Stimulated activated CD4-positive, alpha-beta T cell treated with anti-CD3 and anti-CD28 coated beads, Interleukin-2, amount 100 ng/mL, for 24 hours (primary cell): ENCODE measurements at places on chromosomes 3 and 15.

- DNase-seq, result no peak
Observed at GRCh38 chr3:124413393-124413792, 316.9 kb upstream of the UMPS start.

- DNase-seq, result no peak
Observed at GRCh38 chr15:29135702-29136646, 133.6 kb downstream of the NSMCE3 start.

DNA sequence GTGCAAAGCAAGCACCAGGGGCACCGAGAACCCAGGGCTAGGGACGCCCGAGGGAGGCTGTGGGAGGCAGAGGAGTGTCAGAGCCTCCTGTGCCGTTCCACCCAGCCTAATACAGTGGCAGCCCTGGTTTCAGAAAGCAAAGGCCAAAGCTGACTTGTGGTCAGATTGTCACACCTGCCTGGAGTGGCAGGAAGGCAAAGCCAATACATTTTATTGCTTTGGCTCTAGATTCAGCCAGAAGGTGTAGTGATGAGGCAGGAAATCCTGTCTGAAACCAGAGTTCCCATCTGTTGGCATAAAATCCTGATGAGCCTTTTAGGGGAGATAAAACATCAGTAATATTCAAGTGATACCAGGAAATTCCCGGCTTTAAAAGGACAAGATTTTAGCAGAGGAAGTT, 168.3 kb downstream of the SLCO3A1 start:
- no peak for DNase-seq

DNA sequence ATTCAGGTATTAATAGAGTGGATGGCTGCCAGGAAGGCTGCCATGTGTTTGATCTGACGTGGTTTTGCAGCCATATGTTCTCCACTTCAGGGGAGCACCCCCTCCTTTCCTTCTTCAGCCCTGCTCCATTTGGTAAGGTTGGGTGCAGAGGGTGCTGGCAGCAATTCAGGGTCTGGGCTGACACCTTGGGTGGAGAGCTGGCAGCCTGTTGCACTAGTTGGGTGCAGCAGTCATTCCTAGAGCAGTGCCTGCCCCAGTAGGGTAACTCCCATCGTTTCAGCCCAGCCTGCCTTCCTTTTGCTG, 1.5 kb downstream of the TYRO3 start:
- no peak for DNase-seq

DNA sequence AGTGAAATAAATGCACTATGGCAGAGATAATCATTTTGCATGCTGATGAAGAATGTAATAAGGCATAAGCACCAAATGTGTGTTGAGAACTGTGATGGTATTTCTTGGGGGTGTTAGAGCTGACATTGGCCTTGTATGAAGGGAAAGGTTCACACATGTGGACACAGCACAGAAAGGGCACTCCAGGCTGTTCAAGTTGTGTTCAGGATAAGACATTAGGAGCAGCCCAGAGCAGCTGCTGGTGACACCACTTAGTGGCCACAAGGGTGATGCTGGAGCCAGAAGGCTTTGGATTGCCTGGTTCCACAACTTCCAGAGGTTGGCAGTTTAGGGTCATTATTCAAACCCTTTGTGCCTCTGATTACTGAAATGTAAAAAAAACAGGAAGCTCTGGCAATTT, 155.4 kb downstream of the GOLGA6L6 start:
- DNase-seq, result no peak

DNA sequence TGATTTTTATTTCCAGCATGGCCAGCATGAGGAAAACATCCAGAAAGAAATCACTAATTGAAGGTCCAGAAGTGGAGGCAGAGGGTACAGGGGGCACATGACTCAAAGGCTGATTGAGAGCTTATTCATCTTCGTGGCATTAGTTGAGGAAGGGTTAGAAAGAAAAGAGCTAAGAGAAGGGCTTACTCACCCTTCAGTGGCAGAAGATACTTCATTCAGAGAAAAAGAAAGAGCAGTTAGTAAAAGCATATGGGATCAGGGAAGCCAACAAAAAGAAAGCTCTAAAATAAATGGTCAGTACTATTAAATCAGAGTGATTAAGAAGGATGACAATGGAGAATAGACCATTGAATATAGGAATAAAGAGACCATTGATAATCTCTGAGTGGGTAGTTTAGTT, 25.2 kb downstream of the GAP43 start:
- no peak for DNase-seq

DNA sequence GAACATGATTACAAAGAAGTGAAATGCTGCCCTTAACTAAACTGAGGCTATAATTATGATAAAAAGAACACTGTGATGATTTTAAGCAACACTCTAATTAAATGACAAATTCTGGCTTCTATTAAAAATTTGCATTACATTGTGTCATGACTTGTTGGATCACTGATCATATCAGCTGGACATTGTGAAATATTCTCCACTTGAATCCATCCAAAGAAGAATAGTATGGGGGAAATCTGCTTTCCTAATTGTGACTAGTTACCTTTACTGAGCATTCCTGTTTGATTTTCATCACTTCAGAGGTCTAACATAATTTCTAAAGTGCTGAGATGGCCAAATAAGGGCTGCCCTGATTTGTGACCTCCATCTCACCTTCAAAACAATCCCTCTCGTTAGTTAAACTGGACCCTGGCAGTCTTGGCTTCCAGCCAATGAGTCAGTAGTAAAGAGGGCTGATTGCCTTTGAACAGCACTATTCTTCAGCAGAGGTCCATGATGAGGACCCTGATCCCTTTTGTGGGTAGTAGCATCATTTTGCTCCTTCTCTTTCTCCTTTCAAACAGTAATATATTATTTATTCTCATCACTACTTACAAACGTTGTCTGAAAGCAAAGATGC, 53.5 kb upstream of the LEKR1 start:
- DNase-seq, result no peak

GRCh38 chr15:38882221-38882620, 317.6 kb upstream of the RASGRP1 start:
- DNase-seq, result no peak

- DNase-seq, result no peak
Observed at GRCh38 chr3:159266779-159267178, 464.9 kb downstream of the MFSD1 start.

GRCh38 chr3:14991151-14991742, 43.9 kb downstream of the NR2C2 start:
- no peak for DNase-seq

GRCh38 chr15:90813796-90814190, 54.6 kb upstream of the FURIN start:
- no peak for DNase-seq

- no peak for DNase-seq
Observed at GRCh38 chr3:81985996-81986723, 224.7 kb upstream of the GBE1 start.

- DNase-seq, result no peak
Observed at GRCh38 chr3:157075693-157076420, 84.1 kb downstream of the CCNL1 start.

DNA sequence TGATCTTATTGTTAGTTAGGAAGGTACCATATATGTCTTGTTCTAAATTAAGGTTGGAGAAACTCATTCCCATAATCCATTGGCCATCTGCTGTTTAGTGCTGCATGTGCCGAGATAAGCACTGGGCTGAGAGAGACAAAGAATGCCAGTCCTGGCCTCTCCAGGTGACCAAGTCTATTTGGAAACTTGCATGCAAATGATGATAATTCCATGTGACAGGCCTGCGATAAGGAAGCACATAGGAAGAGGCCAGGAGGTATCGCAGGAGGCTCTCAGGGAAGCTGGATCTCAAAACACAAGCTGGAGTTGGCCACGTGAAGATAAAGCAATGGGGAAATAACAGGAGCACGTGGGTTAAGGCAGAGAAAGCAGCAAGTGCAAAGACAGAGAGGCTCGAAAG, 39.7 kb downstream of the MYO5C start:
- no peak for DNase-seq

- DNase-seq, result no peak
Observed at GRCh38 chr3:130975251-130975650, 51.4 kb downstream of the ASTE1 start.

DNA sequence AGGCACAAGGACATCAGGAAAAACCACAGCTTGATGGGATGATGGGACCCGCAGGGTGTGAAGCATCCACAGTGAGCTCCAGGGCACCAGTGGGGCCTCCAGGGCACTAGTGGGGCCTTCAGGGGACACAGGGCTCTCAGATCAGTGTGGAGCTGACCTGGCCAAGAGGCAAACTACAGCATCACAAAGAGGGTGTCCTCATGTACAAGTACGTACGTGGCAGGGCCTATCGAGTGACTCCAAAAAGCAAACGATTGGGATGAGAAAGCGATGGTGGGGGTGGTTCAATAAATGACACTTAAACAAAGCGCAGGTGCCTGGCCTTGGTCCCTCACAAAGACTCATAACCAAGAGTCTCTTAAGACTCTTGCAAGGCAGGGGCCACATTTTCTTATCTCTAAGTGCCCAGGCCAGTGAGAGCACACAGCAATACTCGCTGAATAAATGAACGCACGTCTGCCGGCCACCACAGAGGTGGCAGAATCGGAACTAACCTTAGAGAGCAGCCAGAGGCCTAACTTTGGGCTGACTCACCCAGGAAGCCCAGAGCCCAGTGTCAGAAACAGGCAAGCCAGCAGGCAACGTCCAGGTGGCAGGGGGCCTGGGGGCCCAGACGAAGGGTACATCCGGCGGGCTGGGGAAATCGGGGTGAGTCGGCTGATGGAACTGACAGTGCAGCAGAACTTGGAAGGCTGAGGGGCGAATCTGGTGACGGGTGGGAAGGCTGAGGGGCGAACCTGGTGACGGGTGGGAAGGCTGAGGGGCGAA, 8.7 kb downstream of the PCSK6 start:
- no peak for DNase-seq

GRCh38 chr3:132870541-132870940, 148.3 kb upstream of the NPHP3 start:
- DNase-seq, result no peak

GRCh38 chr3:70580021-70580420, 267.6 kb upstream of the MDFIC2 start:
- no peak for DNase-seq

DNA sequence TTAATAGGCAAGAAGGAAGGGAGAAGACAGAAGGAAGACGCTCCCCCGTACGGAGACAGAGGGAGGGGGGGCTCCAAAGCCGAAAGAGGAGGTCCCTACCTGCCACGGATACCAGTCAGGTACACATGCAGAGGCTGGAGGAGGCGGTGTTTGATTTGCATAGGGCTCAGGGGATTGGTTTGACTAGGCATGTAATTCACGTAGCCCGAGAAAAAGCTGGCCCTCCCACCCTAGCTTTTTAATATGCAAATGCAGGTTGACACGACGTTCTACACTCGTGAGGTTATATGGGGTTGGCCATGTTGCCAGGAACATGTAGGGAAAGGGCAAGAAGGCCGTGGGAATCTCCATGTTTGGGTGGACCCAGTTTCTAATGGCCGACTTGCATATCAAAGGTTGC, 29.8 kb downstream of the ZNF592 start:
- no peak for DNase-seq

- no peak for DNase-seq
Observed at GRCh38 chr3:40337136-40338108, 27.9 kb downstream of the EIF1B start.

DNA sequence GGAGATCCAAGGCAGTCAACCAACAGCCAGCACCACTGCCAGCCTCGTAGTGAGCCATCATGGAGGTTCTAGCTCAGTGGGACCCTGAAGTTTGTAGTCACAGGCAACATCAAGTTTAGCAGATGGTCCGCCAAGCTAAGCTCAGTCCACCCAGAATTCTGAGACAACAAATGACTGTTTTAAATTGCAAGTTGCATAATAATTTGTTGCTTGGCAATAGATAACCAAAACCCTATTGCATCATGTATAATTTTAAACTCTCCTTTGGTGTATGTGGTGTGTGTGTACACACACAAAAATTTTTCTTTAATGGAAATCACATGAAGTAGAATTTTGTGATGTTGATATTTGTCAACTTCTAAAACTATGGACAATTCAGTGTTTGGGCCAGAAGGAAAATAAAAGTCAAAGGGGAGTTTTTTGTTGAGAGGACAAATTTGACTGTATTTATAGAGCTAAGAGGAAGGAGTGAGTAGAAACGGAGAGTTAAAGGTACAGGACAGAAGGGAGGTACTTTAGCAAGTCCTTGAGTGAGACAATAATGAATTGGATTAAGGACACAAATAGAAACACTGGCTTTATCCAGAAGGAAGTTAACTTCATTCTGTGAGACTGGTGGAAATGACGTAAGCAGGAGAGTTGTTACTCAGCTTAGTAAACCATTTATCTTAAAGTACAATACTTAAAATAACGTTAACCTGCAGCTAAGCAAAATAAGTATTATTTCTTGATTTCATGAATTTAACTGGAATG, 83.6 kb downstream of the NCEH1 start:
- DNase-seq, result no peak

- DNase-seq, result no peak
Observed at GRCh38 chr15:78052545-78052944, 25.0 kb downstream of the TBC1D2B start.

- peak; percentile 66 for DNase-seq
Observed at GRCh38 chr3:30012941-30013543, 593.4 kb upstream of the TGFBR2 start.

- DNase-seq, result peak; percentile 29
Observed at GRCh38 chr3:157175691-157176507, 16.0 kb upstream of the CCNL1 start.
